ENCODE measurements at places on chromosomes 2 and 18. TPM values are rescaled to one million over a fixed set of nuclear protein-coding genes. Genes with fewer than 3 reads are reported as not detected.

GRCh38 chr2:205887637-205888036 is 198.3 kb downstream of the INO80D start:
- no peak for DNase-seq

GRCh38 chr2:169343202-169343601 is 19.1 kb downstream of the LRP2 start:
- DNase-seq, result no peak

- no peak for DNase-seq
Measured at GRCh38 chr2:234193977-234194563, 143.6 kb downstream of the SPP2 start.

DNA sequence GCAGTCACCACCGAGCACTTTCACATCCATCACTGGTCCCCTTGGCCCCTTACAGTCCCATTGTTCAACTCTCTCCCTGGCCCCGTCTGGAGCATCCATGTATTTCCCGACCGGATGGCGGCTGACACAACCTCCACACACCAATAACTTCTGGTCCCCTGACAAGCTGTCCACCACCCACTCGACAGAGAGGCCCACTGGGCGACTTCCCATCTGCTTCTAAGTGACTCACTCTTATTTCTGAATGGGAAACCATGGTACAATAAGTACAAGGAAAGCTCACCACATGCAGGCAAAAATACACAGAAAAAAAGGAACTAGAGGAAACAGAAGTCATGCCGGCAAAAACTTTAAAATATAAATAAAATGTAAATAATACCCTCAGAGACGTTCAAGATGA is 82.9 kb upstream of the RAB12 start:
- no peak for DNase-seq

DNA sequence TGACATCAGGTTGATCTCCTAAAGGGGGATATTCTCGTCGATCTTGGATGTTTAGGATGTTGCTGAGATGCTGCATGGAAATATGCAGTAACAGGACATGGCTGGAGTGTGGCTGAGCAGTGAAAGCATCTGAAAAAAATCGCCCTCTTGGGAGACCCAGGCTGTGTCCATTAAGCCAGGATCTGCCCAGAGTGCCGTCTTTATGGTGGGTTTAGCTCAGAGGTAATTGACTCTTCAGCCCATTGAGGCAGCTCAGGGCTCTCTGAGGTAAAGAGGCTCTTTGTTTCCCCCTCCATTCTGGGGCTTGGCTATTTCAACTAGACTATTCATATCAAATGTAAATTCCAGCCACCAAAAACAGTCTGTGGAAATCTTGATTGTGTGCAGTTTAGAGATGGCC is 26.5 kb downstream of the OSBPL6 start:
- DNase-seq, result no peak

- DNase-seq, result no peak
Measured at GRCh38 chr2:148888003-148888501, 13.0 kb downstream of the KIF5C start.

- no peak for DNase-seq
Measured at GRCh38 chr2:1745171-1746023, 1.1 kb upstream of the PXDN start.

- DNase-seq, result no peak
Measured at GRCh38 chr2:158970241-158970751, 1.9 kb downstream of the TANC1 start.

DNA sequence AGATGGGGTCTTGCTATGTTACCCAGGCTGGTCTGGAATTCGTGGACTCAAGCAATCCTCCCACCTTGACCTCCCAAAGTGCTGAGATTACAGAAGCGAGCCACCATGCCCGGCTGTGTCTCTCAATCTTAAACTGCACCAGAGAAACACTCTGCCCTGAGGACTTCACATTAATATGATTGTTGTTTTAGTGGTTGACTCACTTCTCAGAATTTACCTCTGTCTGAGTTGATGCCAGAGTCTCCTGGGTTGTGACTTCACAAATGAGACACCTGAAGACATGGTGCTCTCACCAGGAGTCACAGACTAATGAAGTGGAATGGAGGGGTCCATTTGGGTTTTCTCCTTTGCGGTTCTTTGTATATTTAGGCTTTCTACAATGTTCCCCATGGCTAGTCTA is 61.0 kb upstream of the TGIF1 start:
- no peak for DNase-seq

DNA sequence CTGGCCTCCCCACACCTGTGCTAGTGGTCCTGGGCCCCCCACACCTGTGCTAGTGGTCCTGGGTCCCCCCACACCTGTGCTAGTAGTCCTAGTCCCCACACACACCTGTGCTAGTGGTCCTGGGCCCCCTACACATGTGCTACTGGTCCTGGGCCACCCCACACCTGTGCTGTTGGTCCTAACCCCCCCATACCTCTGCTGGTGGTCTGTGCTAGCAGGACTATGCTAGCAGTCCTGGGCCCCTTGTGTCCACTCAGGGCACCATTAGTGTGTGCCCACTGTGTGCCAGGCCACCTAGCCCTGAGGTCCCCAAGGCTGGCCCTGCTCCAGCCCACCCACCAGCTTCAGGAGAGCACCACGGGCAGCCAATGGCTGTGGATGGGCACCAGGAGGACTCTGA is 558.2 kb upstream of the SALL3 start:
- no peak for DNase-seq

DNA sequence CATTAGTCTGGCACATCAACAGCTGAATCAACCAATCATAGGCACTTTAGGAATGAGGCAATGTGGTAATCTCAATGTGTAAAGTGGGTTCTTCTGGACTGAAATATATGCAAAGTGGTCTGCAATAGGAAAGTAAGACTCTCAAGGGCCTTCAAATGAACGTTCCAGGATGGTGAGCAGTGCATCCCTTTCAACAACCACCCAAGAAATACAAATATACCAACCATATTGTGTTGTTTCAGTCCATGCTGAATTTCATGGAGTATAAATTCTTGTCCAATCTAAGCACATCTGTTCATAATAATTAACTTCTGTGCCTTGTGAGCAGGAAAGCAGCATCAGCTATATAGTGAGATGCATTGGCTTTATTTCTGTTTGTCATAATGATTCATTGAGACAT is 556.2 kb downstream of the THSD7B start:
- no peak for DNase-seq

DNA sequence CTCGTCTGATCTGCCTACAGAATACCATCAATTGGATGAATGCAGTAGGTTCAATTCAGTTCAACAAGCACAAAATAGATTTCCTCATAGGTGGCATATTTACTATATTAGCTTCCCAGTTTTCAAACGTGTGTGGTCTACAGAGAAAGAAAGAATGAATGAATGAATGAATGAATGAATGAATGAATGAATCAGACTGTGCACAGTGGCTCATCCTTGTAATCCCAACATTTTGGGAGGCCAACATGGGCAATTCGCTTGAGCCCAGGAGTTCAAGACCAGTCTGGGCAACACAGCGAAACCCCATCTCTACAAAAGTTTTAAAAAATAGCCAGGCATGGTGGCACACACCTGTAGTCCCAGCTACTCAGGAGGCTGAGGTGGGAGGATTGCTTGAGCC is 94.9 kb downstream of the TRABD2A start:
- no peak for DNase-seq

GRCh38 chr2:47274054-47274782 is 119.1 kb upstream of the STPG4 start:
- no peak for DNase-seq

- no peak for DNase-seq
Measured at GRCh38 chr2:178404368-178404767, 46.6 kb downstream of the PRKRA start.

DNA sequence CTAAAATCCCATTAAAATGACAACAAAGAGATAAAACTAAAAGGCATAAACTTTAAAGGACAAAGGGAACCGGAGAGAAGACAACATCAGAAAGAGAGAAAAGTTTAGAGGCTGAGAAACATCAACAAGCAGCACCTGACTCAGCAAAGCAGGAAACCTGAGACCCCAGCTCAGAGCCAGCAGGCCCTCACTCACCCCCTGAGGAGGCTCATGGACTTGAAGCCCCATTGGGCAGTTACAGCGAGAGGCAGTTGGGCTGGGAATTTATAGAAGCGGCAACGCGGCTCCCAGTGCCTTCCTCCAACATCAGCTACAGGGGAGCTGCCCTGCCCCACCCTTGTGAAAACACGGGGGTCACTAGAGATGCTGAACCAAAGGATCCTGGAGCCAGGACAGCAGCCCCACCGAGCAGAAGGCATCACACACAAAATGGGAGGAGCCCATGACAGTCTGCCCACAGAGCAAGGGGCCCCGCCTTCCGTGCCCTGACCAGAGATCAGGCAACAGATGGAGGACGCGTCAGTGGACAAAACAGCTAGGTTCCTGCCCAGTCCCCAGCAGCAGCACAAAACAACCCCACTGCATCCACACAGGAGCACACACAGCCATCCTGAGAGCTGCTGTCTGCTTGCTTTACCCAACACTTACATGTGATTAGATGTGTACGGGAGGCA is 52.7 kb downstream of the CMPK2 start:
- DNase-seq, result no peak

DNA sequence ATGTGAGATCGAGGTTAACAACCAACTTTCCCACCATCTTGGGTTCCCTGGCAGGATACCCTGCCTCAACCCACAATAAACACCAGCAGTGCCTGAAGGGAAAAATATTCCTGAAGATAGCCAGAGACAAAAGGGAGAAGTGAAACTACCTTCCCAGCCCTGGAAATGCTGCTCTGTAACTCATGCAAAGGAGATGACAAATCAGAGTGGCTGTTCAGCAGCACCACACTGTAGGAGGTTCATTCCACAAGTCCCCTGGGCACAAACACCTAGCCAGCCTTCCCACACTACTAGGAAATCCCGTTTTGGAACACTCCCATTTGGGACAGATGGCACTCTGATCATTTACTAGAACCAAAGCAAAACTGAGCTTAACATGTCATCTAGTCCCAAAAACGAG is 190.7 kb upstream of the RBBP8 start:
- no peak for DNase-seq

DNA sequence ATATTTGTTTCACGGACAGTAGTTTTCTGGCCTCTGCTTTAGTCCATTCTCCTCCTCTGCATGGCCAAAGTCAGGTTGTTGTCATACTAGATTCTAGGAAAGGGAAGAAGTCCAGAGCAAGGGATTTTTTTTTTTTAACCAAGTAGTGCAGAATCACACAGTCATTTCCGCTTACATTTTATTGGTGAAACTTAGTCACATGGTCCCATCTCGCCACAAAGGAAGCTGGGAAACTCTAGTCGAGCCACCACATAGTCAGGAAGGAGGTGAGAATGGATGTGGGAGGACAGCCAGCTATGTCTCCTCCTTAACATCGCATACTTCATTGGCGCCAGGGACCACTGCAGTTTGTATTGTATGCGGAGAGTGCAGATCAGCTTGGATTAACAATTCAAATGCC is 10.4 kb downstream of the HRH4 start:
- no peak for DNase-seq

GRCh38 chr2:239853121-239853520 is 172.0 kb downstream of the NDUFA10 start:
- DNase-seq, result no peak

GRCh38 chr2:173286153-173286809 is 68.4 kb upstream of the CDCA7 start:
- DNase-seq, result no peak

DNA sequence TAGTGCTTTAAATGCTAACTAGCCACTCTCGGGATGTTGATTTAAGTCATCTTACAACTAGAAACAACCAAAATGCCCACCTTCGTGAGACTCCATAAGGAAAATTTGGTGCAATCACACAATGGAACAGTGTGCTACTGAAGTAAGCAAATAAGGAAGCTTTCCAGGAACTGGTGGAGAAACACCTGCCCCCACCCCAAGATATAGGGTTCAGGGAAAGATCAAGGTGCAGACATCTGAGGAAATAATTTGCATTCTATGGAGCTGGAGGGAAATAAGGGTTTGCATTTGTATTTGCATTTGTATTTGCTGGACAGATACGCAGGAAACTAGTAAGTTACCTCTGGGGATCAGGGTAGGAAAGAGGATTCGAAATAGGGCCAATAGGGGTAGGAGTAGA is 90.9 kb downstream of the ACAA2 start:
- DNase-seq, result no peak

GRCh38 chr2:218447072-218447471 is 28.1 kb downstream of the VIL1 start:
- no peak for DNase-seq

- no peak for DNase-seq
Measured at GRCh38 chr18:46073474-46074331, 1.6 kb upstream of the PSTPIP2 start.

DNA sequence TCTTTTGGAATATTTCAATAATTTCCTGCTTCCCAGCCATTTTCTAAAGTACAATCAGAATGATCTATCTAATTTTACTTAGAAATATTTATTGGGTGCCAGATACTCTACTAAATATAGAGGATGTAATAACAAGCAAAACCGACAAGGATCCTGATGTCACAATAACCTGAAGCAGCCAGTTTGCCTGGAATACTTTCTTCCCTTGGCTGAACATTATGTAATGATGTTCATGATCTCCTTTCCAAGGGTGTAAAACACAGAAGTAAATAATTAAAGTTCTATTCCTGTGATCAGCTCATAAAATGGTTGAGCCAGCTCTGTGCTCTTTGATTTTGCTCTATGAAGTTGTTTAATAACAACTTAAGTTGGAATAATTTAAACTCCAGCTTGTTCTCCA is 2.6 kb upstream of the MRPL19 start:
- DNase-seq, result no peak

GRCh38 chr2:46812361-46813019 is 103.1 kb downstream of the MCFD2 start:
- DNase-seq, result peak; percentile 63

GRCh38 chr18:63971320-63972001 is 1.6 kb downstream of the SERPINB8 start:
- DNase-seq, result no peak

Gene ZNF407
- 26.7 TPM for total RNA-seq

Gene ADD2
- total RNA-seq, result 4.8 TPM

Gene BOK
- 92.8 TPM for total RNA-seq

Gene PLEKHH2
- total RNA-seq, result 9.8 TPM

Gene PIGN
- 31.8 TPM for total RNA-seq

Gene IL1F10
- not detected for total RNA-seq

Gene LINC00305
- not detected for total RNA-seq

Gene SCN9A
- 7.1 TPM for total RNA-seq

Gene INPP5D
- total RNA-seq, result 24.6 TPM

Gene RBM44
- 1.3 TPM for total RNA-seq

Gene KIF5C
- total RNA-seq, result 4.5 TPM

Gene IL18R1
- total RNA-seq, result 32.2 TPM

Data from omental fat pad (tissue), 4 donors.